ENCODE measurements at places on chromosomes 3 and 15.

DNA sequence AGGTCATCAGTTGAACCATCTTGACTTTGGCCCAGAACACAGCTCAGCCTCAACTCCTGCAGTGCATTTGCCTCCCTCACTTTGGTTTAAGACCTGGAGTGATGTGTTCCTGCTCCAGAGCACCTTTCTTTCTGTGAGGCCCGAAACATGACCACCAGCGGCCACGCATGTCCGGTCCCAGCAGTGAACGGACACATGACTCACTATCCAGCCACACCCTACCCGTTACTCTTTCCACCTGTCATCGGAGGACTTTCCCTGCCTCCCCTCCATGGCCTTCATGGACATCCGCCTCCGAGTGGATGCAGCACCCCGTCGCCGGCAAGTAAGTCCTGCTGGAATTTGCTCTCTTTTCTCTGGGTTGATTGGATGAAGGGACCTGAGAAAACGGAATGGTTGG lies 253.8 kb upstream of the RARB start:
- no peak for DNase-seq

DNA sequence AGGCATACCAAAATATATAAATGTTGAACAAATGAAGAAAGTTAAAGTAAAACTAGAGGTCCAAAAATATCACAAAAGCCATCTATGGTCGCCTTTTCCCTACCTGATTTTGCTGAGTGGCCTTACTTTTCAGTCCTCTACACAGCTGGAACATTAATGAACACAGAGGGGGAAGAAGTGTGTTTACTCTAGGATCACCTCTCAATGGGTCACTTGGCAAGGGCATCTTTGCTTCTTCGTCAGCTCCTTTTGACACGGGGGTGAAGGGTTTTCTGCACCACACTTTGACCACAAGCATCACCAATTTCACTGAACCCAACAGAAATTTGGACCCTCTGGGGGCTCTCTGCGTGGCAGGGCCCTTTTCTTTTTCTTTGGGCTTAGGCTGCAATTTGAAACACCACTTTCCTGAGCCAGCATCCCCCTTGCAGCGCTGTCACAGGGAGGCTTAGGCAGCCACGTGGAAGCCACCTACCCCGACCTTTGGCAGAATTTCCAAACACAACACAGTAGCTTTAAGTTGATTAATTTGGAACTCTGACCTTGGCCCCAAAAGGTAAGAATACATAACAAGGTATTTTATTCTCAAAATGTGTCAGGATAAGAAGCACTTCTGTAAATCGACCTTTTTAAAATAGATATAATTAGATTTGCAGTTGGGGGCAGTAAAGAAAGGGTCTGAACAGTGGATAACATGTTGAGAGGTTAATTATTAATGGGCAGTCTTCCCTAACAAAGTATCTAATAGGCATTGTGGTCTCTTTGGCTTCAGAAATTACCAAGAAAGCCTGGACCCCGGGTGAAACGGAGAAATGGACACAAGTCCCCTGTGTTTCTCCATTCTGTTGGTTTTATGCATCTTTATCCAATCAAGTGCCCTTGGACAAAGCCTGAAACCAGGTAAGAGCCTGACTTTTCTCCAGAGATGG lies at the start of gene LIPC:
LIPC (plus strand) TSS at position 771 of the 929 bp plus-strand sequence; CDS start at position 813, 42 bp downstream.
- DNase-seq = no peak

GRCh38 chr15:101001056-101001455 lies 81.9 kb downstream of the LRRK1 start:
- no peak for DNase-seq

GRCh38 chr3:141728355-141728892 lies 9.7 kb upstream of the RNF7 start:
- DNase-seq = no peak

DNA sequence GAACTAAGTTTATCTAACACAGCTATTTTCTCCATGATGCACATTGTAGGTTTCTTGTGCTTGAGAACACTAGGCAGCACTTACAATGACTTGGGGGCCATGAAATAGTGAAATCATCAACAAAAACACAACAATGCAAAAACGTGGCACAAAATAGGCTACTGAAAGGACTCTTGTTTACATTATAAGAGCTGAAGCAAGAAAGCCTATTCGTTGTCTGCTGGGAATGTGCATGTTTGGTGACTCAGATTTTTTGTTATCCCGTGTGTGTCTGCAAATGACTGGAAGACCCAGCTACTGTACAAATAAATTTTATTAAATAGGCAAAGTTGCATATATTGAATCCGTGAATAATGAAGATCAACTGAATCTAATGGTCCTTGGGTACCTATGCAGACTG lies 85.0 kb downstream of the TCF12 start:
- peak; percentile 86 for DNase-seq

- no peak for DNase-seq
Measured at GRCh38 chr3:141228395-141228794, 3.2 kb upstream of the PXYLP1 start.

GRCh38 chr3:112848196-112848595 lies 1.5 kb upstream of the CD200R1L start:
- DNase-seq = no peak

DNA sequence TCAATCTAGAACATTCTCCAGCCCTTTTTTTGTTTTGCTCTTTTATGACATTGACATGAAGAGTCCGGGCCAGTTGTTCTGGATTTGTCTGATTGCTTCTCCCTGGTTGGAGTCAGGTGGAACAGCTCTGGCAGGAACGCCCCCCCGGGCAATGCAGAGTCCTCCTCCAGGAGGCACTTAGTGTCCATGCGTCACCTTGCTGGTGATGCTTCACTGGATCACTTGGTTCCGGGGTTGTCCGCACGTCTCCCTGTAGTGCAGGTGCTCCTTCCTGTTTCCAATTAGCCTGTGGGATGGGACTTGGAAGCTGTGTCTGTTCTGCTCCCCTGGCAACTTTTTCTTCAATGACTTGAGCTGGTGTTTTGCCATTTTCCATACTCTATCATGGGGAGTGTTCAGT lies 9.8 kb downstream of the CSK start:
- no peak for DNase-seq

DNA sequence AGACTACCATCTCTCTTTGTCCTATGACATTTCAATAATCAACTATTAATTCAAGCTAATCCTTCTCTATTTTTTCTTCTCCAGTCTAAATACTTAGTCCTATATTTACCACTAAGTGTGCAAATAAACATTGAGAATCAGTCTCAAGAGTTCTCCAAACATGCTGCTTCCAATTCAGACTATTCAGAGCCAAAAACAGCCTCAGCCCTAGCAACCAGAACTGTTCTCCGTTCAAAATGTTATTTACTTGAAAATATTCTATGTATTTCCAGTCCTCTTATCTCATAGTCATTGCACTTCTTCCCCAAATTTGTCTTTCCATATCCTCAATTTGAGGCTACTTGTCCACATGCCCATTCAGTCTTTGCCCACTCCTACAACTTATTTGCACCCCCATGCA lies 805.5 kb downstream of the IGSF11 start:
- no peak for DNase-seq

DNA sequence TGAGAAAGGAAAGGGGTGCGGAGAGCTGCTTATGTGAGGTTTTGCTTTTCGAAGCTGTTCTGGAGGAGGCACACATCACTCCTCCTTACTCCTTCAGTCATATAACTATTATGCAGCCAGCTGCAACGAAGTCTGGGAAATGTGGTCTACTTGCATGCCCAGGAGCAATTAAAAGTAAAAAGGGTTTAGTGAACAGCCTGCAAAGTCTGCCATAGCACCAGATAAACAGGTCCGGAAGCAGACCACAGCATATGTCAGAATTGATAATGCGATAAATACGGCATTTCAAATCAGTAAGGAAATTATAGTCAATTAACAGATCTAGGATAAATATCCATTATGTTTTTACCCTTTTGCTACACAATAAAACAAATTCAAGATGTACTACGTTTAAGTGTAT lies 99.5 kb downstream of the POLR2M start:
- DNase-seq = no peak

DNA sequence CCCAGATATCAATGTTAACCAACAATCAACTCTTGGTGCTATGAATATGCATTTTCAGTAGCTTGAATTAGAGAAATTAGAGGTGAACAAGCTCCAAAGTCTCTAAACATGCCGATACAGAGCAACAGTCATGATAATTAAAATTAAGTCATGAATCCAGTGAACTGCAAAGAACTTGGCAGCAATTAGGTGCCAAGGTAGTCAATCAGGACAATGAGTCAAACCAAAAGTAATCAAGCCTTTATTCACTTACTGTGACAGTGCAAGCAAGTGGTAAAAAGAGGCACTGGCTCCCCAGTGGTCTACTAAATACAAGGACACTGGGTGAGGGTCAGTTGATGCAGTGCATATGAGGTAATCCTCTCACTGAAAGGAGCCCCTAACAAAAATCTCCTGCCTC lies 1.8 kb downstream of the ZNF770 start:
- DNase-seq = no peak

Data from HFFc6 (cell line).